NB4 (cell line): ENCODE measurements at places on chromosomes 16 and 17.
A peak's percentile ranks its signal among the peaks of the same experiment; 100 is the strongest.

DNA sequence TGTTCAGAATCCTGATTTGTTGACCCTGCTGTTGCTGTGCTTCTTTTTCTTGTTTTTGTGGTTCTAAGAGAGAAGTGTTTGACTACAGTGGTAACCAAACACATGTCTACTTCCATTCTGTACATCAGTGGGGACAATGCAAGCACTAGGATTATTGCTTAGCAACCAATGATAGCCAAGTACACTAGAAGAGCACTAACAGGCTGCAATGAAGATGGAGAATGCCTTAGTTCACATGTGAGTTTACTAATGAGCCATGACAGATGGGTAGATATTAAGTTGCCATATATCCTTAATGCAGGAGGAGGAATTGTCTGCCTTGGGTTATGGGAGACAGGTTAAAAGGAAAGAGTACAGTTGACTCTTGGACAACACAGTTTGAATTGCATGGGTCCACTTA, 8.3 kb downstream of the EFCAB5 start:
- peak; percentile 17 for DNase-seq

- DNase-seq = peak; percentile 9
Measured at GRCh38 chr16:997440-998051, 16.0 kb downstream of the SOX8 start.

DNA sequence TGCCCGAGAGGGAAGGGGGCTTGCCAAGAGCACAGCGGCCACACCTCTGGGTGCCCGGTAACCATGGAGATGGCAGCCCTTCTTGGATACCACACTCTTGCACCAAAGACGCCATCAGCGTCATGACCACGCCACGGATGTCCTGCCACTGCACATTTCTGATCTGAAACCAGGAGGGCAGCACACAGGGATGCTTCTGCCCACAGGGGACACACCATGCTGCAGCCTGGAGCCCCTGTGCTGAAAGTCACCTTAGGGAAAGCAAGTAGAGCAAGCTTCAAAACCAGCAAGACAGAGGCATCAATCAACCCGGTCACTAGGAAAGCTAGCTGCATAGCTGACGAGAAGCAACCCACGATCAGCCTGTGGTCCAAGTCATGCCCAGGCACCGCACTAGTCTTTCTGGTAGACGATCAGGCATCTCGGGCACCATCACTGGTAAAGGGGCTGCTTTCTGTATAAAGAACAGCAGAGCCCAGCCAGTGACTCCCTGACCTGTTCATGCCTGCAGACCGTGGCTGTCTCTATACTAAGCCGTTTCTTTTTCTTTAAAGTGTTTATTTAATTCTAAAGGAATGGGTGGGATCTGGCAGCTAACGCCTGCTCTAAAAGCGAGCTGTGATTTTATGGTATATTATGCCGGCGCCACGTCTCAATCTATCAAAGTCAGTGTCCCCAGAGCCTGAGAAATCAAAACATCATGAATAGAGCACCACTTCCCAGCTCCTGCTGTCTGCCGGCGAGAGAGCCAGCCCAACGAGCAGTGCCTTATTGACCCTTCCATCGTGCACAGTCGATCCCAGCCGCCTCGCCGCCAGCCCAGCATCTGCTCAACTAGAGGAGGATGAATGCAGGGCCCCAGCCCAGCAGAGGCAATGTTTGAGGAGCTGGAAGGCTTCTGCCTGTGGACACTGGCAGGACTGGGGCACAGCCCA, 244.7 kb downstream of the RBFOX3 start:
- DNase-seq = no peak

GRCh38 chr16:11992008-11992584, 15.6 kb downstream of the SNX29 start:
- DNase-seq = peak; percentile 59
